ENCODE measurements at places on chromosomes 3 and 15. TPM values are rescaled to one million over a fixed set of nuclear protein-coding genes. Genes with fewer than 3 reads are reported as not detected.

DNA sequence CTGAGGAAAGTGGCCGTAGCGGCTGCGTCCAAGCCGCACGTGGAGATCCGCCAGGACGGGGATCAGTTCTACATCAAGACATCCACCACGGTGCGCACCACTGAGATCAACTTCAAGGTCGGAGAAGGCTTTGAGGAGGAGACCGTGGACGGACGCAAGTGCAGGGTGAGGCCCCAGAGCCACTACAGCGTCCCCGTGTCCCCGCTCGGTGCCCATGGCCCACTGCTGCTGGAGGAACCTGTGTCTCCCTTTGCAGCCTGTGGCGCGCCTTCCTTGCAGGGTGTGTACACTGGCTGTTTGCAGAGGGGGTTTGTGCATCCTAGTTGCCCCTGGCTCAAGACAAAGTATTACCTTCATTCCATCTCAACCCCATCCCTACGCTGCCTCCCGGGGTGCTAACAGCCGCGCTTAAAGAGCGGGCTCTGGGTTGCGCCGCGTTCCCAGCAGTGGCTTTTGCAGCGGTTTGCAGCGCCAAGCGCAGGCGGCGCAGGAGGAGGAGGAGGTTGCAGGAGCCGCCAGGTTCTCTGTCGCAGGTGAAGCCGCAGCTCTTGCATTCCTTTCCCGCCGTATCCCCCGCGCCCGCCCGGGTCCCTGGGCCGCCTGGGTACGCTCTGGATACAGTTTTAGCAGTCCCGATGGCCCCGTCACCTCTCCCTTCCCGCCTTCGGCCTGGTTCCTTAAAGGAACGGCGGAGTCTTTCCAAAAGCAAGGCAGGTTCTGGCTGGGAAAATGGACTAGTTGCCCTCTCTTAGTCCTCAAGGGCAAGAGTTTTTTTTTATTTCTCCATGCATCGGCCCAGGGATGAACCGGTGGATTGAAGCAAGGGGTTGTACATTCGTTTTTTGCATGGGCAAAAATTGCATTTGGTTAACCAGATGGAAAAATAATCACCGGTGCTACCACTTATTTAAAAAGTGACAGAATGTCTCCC lies 1.2 kb downstream of the CRABP1 start:
- H3K27me3 ChIP-seq, result no peaks in the 10 kb centered on the region
- H3K27ac ChIP-seq, result no peak overlapping the region
- DNase-seq, result no peak

GRCh38 chr15:35979608-35980007 lies 433.6 kb upstream of the DPH6 start:
- H3K27me3 ChIP-seq, result no peaks in the 10 kb centered on the region
- H3K4me1 ChIP-seq, result no peaks in the 10 kb centered on the region
- no peak overlapping the region for H3K27ac ChIP-seq
- DNase-seq, result no peak
- H3K4me3 ChIP-seq, result no peak overlapping the region

- H3K36me3 ChIP-seq, result no peaks in the 10 kb centered on the region
- no peak for DNase-seq
- H3K27ac ChIP-seq, result no peak overlapping the region
- H3K27me3 ChIP-seq, result no peaks in the 10 kb centered on the region
- peaks cover 13% of the 10 kb centered on the region for H3K4me1 ChIP-seq
- no peak overlapping the region for H3K4me3 ChIP-seq
These were observed 298.1 kb downstream of the NSUN3 start for GRCh38 chr3:94360987-94361386.

GRCh38 chr3:188266562-188267274 lies 112.8 kb downstream of the LPP start:
- peak overlapping the region; percentile 20 for H3K4me3 ChIP-seq
- H3K4me1 ChIP-seq, result peaks cover 71% of the 10 kb centered on the region
- peak overlapping the region; percentile 86 for H3K27ac ChIP-seq
- DNase-seq, result no peak
- H3K36me3 ChIP-seq, result no peaks in the 10 kb centered on the region
- no peaks in the 10 kb centered on the region for H3K27me3 ChIP-seq

DNA sequence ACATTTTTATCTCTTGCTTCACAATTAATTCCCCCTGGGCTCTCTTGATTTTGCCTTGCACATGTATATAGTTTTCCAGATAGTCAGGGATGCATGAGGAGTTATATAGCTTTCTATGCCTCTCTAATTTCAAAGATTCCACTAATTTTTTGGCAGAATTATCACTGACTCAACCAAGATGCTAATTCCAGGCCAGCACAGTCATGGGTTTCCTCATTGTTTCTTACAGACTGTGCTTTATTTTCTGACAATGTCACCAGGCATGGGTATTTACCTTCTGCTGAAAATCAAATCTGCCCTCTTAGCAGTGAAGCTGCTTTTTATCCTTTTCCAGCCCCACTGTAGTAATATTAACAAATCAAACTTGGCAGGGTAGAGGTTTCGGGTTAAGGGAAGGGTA lies 1520.6 kb upstream of the CADM2 start:
- no peak overlapping the region for H3K27ac ChIP-seq
- no peak for DNase-seq
- H3K4me3 ChIP-seq, result no peak overlapping the region
- H3K36me3 ChIP-seq, result no peaks in the 10 kb centered on the region

GRCh38 chr3:114379266-114379665 lies 85.4 kb downstream of the TIGIT start:
- H3K27me3 ChIP-seq, result no peaks in the 10 kb centered on the region
- H3K36me3 ChIP-seq, result no peaks in the 10 kb centered on the region
- no peak overlapping the region for H3K4me3 ChIP-seq
- peak overlapping the region; percentile 67 for H3K27ac ChIP-seq
- peaks cover 25% of the 10 kb centered on the region for H3K4me1 ChIP-seq
- DNase-seq, result no peak

DNA sequence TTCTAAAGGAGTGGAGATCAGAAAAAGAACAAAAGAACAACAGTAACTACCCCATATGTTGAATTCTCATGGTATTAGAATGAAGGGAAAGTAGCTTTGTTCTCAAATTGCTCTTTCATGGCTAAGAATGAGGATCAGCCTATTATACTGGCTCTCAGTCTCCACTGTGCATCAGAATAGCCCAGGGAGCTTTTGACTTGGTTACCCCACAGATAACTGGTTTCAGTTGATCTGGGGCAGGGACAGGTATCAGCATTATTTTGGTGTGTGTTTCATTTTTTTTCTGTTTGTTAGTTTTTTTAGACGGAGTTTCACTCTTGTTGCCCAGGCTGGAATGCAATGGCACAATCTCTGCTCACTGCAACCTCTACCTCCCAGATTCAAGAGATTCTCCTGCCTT lies 311.7 kb upstream of the TLE3 start:
- no peak overlapping the region for H3K27ac ChIP-seq
- no peak for DNase-seq
- H3K4me1 ChIP-seq, result no peaks in the 10 kb centered on the region
- H3K36me3 ChIP-seq, result no peaks in the 10 kb centered on the region
- H3K27me3 ChIP-seq, result no peaks in the 10 kb centered on the region
- no peak overlapping the region for H3K4me3 ChIP-seq

DNA sequence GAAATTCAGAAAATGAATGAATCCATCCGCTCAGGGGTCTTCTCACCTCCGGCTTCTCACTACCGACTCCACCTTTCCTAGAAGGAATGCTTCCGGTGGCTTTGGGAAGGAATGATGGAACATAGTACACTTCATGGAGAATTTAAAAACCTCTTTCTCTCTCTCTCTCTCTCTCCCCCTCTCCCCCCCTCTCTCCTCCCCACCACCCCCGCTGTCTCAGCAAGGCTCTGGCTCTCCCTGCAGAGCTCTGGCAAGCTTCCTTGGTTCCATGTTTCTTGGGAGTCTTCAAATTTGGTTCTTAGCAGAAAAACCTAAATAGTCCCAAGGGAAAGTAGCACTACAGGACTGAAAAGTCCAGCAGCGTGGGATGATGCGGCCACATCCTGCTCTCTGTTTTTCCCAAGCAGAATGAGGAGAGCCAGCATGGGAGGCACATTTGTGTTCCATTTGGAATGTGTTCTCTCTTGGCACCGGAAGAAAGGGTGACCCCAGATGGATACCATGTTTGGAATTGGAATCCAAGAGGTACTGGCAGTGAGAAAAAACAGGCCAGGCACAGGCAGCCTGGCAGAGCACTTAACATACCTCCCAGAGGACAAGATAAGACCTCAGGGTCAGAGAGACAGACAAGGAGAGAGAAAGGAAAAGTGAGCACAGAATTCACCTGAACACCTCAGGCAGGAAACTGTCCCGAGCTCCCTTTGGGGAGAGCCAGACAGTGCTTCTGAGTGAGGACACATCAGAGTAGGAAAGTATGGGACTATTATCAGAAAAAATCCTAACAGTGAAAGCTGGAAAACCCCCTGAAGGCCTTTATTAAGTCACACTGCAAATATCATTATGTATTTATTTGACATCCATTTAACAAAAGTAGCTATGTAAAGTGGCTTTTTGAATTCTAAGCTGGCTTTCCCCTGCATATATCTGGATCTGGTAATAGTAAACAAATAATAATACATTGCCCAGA lies at the start of gene POPDC2:
TSS of gene POPDC2 (minus strand) at position 116 of the 967 bp plus-strand sequence. CDS start 166 bp downstream, outside the sequence.
- no peaks in the 10 kb centered on the region for H3K36me3 ChIP-seq
- peak within 1 kb of the TSS; percentile 0 for H3K4me3 ChIP-seq
- no peaks in the 10 kb centered on the region for H3K27me3 ChIP-seq
- peaks cover 11% of the 10 kb centered on the region for H3K4me1 ChIP-seq
- no peak for DNase-seq

GRCh38 chr3:153273217-153273616 lies 111.2 kb downstream of the RAP2B start:
- H3K4me3 ChIP-seq, result no peak overlapping the region
- H3K27ac ChIP-seq, result no peak overlapping the region
- DNase-seq, result no peak
- H3K4me1 ChIP-seq, result no peaks in the 10 kb centered on the region
- H3K36me3 ChIP-seq, result no peaks in the 10 kb centered on the region

GRCh38 chr3:194397757-194398312 lies 1.2 kb downstream of the GP5 start:
- peaks cover 43% of the 10 kb centered on the region for H3K4me1 ChIP-seq
- no peaks in the 10 kb centered on the region for H3K36me3 ChIP-seq

DNA sequence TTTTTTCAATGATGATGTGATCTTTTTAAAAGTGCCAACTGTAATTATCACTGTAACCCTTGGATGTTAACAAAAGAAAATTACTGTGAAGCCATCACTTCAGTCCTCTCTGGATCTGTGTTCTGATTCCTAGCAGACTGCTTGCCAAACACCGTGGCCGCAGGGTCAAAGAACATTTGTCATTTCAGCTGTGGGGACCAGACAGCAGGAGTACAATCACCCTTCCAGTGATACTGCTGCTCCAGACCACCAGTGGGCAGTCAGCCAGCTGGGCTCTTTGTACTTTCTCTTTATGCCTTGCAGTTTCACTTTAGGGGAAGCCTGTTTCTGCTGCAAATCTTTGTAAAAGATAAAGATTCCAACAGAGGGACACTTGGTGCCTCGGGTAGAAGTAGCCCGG lies 770.0 kb downstream of the GRM7 start:
- H3K27me3 ChIP-seq, result no peaks in the 10 kb centered on the region
- no peak for DNase-seq
- H3K4me3 ChIP-seq, result no peak overlapping the region

DNA sequence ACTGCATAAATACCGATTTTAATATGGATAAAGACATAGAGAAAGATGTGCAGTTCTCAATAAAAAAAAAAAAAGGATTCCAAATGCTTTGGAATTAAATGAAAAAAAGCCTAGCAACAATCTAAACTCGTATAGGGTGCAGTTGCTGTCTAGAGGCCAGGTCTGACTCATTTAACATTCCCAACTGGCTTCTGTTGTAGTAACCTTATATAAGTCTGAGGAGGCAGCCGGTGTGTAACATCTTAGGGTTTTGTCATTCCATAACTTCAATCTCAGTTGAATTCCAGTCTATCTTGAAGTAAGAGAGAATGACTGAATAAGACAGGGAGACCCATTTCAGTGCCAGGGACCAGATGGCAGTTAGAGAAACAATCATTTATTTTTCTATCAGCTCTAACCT lies 6.5 kb downstream of the PDCD10 start:
- no peaks in the 10 kb centered on the region for H3K36me3 ChIP-seq
- H3K4me3 ChIP-seq, result no peak overlapping the region
- H3K27ac ChIP-seq, result no peak overlapping the region
- H3K4me1 ChIP-seq, result peaks cover 18% of the 10 kb centered on the region
- no peak for DNase-seq

GRCh38 chr3:152443212-152444023 lies 174.7 kb downstream of the MBNL1 start:
- H3K27ac ChIP-seq, result peak overlapping the region; percentile 23
- H3K27me3 ChIP-seq, result no peaks in the 10 kb centered on the region
- DNase-seq, result no peak
- peaks cover 58% of the 10 kb centered on the region for H3K4me1 ChIP-seq
- no peaks in the 10 kb centered on the region for H3K36me3 ChIP-seq

GRCh38 chr15:75763137-75763611 lies 50.5 kb upstream of the CSPG4 start:
- no peaks in the 10 kb centered on the region for H3K36me3 ChIP-seq
- H3K27me3 ChIP-seq, result no peaks in the 10 kb centered on the region
- peaks cover 6% of the 10 kb centered on the region for H3K4me1 ChIP-seq
- no peak overlapping the region for H3K27ac ChIP-seq
- no peak for DNase-seq

DNA sequence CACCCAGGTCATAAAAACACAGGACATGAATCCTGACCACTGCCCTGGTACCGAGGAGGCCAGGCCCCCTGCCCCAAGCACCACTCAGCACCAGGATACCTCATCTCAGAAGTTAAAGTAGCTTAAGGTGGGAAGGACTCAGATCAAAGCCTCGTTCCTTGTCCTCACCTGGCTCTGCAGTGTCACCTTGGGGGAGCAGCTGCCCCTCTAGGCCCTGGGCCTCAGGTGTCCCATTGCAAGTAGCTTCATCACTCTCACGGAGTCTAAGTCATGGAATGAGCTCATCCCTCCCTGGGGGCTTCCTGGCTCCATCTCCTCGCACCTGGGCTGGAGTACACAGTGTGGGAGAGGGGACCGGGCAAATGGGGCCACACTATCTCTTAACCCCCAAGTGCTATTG lies 148.0 kb downstream of the TPRA1 start:
- H3K27ac ChIP-seq, result no peak overlapping the region
- H3K27me3 ChIP-seq, result no peaks in the 10 kb centered on the region
- no peak overlapping the region for H3K4me3 ChIP-seq
- H3K4me1 ChIP-seq, result no peaks in the 10 kb centered on the region

- no peaks in the 10 kb centered on the region for H3K27me3 ChIP-seq
- no peaks in the 10 kb centered on the region for H3K4me1 ChIP-seq
- H3K4me3 ChIP-seq, result no peak overlapping the region
- H3K36me3 ChIP-seq, result no peaks in the 10 kb centered on the region
- no peak overlapping the region for H3K27ac ChIP-seq
- peak; percentile 52 for DNase-seq
These were observed 14.0 kb upstream of the AMOTL2 start for GRCh38 chr3:134388292-134388691.

- no peaks in the 10 kb centered on the region for H3K36me3 ChIP-seq
- H3K27me3 ChIP-seq, result no peaks in the 10 kb centered on the region
- no peaks in the 10 kb centered on the region for H3K4me1 ChIP-seq
- no peak overlapping the region for H3K27ac ChIP-seq
- DNase-seq, result no peak
These were observed 9.7 kb upstream of the ACSBG1 start for GRCh38 chr15:78244101-78244500.

Gene MORC1
- total RNA-seq, result not detected

Gene GADL1
- total RNA-seq, result not detected

Gene LARP6
- 50.6 TPM for total RNA-seq

Gene ANKUB1
- not detected for total RNA-seq

Gene ASB14
- total RNA-seq, result not detected

Gene MYH15
- not detected for total RNA-seq

Gene CCR9
- total RNA-seq, result not detected

Measured in vagina (tissue), 2 donors.